Adipocyte (in vitro differentiated cells): ENCODE measurements at places on chromosomes 6 and 20.

DNA sequence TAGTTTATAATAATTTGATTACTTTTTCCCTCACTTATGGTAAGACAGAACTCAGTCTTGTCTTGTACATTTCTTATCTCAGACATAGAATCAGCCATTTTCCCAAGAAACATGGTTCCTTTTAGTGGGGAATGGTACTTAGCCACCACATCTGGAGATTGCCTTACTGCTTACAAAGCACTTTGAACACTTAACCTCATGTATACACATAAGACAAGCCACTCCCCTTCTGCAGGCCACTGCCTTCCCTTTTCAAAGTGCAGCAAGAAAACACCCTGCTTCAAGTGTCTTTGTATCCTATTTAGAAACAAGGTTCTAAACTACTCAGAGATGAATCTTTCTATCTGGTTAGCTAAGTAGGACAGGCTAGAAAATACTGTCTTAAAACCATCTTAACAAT lies 159.2 kb downstream of the UBE3D start:
- peak; percentile 30 for DNase-seq

DNA sequence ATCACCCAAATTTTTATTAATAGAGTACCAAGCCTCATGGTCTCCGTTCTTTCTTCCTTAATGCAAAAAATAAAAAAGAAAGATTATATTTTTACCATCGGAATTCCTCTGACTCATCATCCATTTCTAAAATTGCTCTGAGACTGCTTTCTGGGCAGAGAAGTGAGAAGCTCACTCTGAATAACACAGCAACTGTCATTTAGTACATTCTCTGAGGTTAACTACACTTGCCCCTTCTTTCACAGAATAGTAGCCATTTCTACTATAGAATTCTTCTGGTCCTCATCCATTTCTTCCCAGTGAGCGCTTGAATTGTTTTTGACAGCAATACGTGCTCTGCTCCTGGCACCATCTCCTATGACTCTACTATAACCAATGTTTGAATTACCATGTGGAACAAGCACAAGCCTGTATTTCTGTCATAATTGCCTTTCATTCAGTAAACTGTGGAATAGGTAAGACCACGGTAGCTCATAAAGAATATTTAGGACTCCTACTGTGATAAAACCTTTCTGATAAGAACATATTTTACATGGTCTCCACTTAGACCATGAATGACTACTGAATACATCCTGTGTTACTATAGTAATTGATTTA lies 435.5 kb upstream of the NRSN1 start:
- peak; percentile 40 for DNase-seq

- DNase-seq, result no peak
These were observed 772.8 kb upstream of the GJE1 start for GRCh38 chr6:141359953-141360352.

DNA sequence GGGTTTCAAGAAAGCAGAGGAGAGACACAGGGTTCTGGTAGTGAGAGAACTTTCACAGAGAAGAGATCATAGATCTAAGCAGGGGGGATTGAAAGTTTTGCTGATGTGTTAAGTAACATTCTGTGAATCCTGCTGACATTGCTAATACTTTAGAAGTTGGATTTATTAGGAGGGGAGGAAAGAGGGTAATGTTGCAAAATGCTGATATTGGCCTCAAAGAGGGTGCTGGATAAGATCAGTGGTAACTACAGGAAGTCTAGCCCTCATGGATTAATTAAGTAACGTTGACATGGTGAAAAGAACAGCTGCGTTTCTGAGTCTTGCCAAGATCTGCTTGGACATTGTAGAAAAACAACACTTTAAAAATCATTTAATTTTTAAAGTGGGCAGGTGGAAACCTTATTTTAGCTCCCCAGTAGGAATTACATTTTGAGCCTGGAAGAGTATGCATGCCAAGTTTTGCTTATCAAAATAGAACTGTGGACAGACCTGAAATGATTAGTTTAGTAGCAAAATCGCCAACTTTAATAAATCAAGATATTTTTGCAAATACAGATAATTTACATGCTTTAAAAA lies 606.0 kb upstream of the HTR1E start:
- DNase-seq, result no peak

- DNase-seq, result no peak
These were observed 1023.3 kb downstream of the EYS start for GRCh38 chr6:64683682-64684081.

GRCh38 chr6:28985462-28986164 lies 19.5 kb downstream of the ZNF311 start:
- peak; percentile 97 for DNase-seq

DNA sequence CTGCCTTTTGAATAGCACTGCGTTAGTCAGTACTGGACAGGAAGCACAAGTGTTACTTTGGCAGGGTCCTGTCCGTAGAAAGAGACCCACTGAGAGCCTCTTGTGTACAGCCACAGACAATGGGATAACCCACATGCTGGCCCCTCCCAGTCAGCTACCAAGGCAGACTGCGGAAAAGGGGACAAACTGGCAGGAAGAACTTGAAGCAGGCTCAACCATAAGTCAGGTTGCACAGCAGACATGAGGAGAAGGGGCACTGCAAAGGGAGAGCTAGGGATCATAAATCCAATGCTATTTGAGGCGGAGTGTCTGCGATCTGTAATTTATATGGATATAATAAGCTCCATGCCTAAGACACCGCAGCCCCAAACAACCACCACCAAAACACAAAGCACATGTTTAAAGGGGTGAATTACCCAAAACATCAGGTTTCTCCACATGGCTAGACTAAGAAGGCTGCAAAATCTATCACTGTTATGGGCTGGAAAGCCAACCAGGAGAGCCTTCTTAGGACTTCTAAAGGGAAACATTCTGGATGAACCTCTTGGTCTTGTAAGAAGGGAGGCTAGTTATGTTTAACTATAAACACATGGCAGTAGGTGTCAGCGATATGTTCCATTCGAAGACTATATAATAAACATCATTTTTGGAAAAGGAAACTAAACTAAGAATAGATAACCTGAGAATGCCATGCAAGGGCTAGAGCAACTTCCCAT lies 141.7 kb downstream of the BACH2 start:
- DNase-seq, result no peak

GRCh38 chr20:31578448-31579138 lies 26.5 kb upstream of the ID1 start:
- no peak for DNase-seq

DNA sequence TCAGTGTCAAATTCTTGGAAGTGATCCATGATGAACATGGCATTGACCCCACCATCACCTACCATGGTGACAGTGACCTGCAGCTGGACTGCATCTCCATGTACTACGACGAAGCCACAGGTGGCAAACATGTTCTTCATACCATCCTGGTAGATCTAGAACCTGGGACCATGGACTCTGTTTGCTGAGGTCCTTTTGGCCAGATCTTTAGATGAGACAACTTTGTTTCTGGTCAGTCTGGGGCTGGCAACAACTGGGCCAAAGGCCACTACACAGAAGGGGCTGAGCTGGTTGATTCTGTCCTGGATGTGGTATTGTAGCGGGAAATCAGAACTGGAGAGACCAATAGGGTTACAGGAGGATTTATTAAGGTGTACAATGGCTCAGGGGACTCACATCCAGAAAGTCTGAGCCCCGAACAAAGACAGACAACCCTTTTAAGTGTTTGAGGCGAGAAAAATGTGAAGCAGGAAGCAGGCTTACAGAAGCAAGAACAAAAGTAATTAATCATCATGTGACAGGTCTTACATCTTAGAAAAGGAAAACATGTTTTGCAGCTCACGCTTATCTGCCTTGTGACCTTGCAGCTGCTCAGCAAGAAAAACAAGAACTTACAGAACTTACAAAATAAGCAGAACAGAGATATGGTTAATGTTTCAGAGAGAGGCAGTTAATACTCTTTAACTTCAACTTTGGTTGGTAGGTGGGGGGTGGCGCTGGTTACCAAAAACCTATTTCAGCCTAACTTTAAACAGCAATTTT lies 58.8 kb upstream of the MOCS1 start:
- no peak for DNase-seq

GRCh38 chr6:115485400-115485799 lies 575.3 kb downstream of the FRK start:
- peak; percentile 30 for DNase-seq

GRCh38 chr20:33694639-33695012 lies 8.4 kb upstream of the E2F1 start:
- no peak for DNase-seq

- DNase-seq, result no peak
These were observed 96.5 kb downstream of the SYNDIG1 start for GRCh38 chr20:24565835-24566351.

DNA sequence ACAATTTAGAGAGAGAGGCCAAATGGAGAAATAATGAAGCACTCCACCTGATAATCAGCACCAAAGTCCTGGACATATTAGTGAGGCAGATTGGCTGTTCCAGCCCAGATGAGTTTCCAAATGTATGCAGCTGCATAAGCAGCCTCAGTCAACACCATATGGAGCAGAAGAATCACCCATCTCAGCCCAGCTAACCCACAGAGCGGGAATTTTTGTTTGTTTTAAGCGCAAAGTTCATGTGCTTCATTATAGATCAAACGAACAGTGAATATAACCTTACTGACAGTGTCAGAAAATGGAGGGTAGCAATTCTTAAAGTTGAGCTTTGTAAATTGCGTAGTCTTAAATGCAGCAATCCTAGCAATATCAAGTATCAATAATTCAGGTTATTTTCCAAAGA lies 234.0 kb upstream of the CEP162 start:
- no peak for DNase-seq

GRCh38 chr20:56223352-56223751 lies 25.2 kb upstream of the MC3R start:
- DNase-seq, result no peak

DNA sequence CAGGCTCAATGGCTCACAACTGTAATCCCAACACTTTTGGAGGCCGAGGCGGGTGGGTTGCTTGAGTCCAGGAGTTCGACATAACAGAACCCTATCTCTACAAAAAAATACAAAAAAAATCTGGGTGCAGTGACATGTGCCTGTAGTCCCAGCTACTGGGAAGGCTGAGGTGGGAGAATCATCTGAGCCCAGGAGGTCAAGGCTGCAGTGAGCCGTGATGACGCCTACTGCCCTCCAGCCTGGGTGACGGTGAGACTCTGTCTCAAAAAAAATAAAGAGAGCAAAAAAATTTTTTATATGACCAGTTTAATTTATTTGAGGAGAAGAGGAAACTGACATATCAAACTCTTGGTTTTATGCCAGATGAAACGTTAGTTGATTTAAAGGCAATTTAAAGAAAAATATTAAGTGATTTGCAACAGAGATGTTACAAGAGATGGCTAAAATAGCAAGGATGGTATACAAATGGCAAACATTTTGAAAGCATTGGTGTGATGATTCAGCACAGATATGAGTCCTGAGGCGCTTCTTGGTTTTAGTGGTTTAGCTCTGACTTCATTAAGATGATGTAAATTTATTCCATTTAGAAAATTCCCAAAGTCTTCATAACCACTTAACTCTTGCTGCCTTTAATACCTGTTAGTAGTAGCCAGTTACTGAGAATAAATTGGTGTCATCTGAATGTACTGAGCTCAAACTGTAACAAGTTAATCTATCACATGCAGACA lies 17.7 kb downstream of the GTF2H5 start:
- DNase-seq, result peak; percentile 50

- DNase-seq, result no peak
These were observed at the start of gene AFDN for GRCh38 chr6:167826896-167827582. TSS of gene AFDN (plus strand) at chr6:167826911. CDS start at chr6:167827133, 222 bp downstream.

DNA sequence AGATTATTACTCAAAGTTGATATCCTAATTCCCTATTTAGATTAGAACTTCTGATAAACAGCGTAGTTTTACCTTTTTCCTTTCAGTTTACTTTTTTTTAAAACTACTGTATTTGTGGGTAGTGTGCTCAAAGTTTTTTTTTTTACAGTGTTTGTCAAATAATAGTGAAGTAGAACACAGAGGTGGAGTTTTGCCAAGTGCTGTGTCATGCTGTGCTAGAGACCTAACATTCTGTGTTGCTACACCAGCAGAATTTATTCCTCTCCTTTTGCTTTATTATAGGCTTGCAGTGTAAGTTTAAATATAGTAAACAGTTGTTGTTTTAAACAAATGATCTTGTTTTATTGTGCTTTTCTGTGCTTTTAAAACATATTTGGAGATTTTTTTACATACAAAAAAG lies 125.4 kb downstream of the HIVEP1 start:
- DNase-seq, result peak; percentile 92
